ENCODE measurements at places on chromosomes 4 and X.

- DNase-seq: no peak
Observed at GRCh38 chrX:2632533-2633504, 58.3 kb upstream of the CD99 start.

DNA sequence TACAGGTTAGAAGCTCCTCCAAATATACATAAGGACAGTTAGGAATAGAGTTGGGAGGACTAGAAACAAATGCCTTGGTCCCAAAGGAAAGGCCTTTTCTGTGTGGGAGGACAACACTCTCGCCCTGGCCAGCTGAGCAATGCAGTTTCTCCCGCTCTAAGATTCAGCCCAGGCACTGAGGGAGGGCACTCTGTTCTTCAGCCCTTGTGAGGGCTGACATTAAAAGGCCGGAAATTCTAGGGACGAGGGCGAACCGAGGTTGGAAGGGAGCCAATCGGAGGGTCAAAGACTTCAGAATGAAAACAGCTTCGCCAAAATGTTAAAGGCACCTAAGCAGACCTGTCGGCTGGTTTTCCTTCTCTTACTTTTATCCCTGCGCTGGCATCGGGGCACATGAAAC is 2.9 kb upstream of the PTCHD1 start:
- no peak for DNase-seq

GRCh38 chrX:116417214-116417613 is 19.2 kb upstream of the SLC6A14 start:
- no peak for DNase-seq

- DNase-seq: no peak
Observed at GRCh38 chrX:10447564-10448214, 172.7 kb downstream of the MID1 start.

DNA sequence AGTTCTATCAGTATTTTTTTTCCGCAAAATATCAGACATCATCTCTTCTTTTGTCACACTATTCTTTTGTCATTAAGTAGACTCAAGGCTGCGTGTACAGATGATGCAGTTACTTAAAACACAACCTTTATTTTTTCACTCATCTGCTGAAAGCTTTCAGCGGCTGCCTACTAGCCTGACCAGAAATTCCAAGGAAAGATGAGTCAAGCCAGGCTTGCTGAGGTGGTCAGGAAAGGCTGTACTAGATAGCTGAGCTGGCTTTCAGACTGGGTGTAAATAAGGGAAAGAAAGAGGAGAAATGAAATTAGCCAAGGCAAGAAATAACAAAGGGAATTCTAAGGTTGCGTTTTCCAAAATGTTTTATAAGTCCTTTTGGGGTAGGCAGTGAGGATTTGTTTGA is 17.9 kb downstream of the STK26 start:
- DNase-seq: no peak

GRCh38 chrX:10615931-10616774 is 4.2 kb downstream of the MID1 start:
- no peak for DNase-seq

DNA sequence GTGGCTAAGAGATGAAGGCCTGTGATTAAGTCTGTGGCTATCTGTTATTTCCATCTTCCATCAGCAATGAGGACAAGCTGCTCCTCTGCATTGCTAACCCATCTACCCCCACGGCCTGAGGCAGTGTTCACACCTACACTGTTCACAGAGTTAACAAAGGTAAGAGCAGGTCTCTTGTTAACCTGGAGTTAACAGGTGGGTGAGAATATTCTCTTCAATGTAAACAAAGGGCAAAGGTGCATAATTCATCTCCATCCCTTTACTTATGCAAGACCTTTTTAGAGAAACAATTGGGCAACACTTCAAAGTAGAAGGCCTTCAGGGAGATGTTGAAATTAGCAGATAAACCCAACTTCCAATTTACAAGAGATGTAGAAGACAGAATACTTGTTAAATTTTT is 2.8 kb downstream of the SLC35A2 start:
- DNase-seq: no peak

- DNase-seq: no peak
Observed at GRCh38 chr4:79588679-79589078, 180.7 kb upstream of the GK2 start.

DNA sequence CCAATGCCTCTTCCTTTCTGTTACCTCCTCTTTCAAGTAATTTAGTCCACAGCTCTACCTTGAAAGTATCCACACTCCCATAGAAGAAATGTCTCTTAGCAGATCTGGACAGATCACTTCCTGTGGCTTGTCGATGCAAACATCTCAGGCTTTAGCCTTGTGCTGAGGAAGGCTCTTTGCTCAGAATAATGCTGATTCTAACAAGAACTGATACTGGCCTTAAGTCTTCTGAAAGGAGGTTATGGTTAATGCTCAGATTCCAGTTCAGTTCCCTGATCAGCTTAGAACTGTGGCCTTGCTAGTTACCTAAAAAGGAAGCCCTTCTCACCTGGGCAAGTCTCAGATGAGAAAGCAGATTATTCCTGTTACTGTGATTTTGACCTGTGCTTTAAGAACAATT is 230.1 kb upstream of the FAT4 start:
- no peak for DNase-seq

DNA sequence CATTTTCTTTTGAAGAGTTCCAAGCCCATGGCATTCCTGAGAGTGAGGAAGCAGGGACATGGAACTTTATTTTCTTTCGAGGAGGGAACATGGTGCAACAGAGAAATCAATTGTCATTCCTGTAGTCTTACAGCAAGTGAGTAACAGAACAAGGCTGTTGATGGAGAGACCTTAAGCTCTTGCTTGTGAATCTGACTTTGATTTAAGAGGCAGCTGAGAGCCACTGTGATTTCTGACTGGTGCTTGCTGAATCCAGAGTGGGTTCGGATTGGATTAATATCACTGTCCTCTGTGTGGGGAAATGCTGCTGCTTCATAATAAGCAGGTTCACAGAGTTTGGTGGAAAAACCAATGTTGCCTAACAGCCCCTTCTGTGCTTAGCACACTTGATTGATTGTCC is 4.7 kb upstream of the ATP1B4 start:
- no peak for DNase-seq

DNA sequence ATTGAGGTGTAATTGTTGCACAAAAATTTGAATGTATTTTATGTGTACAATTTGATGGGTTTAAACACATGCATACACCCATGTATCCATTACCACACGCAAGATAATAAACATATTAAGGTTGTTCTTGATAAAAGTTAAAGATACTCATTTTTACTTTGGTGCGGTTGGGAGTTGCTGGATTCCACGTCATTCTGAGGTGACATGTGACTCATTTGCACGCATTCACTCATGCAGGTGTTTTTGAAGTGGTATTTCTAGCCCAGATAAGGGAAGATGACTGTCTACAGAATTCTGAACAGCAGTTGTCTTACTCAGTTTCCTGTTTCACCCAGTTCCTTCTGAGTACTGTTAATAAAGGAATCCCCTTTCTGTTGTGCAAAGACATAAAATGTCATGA is 142.0 kb downstream of the RTL3 start:
- DNase-seq: peak; percentile 73

- DNase-seq: no peak
Observed at GRCh38 chrX:28586981-28587551, at the start of gene IL1RAPL1. Gene IL1RAPL1, plus strand, starts transcription at chrX:28587446.

DNA sequence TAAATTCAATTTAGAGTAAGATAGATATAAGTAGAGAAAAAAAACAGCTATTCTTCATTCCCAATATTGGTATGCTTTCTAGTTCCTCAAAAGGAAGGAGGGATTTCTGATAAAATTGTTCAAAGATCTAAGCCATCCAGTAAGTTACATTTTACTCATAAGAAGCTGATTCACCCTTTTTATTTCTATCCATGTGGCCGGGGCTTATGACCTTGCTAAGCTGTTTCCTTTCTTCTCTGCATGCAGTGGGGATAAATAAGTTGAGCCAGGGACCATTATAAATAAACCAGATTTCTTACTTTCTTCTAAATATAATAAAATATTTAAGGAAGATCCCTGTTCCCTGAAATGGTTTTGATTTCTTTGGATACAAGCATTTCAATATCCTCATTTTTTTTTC is 502.3 kb downstream of the PDHA2 start:
- DNase-seq: no peak

- DNase-seq: no peak
Observed at GRCh38 chrX:47160781-47161180, 15.8 kb downstream of the RBM10 start.

DNA sequence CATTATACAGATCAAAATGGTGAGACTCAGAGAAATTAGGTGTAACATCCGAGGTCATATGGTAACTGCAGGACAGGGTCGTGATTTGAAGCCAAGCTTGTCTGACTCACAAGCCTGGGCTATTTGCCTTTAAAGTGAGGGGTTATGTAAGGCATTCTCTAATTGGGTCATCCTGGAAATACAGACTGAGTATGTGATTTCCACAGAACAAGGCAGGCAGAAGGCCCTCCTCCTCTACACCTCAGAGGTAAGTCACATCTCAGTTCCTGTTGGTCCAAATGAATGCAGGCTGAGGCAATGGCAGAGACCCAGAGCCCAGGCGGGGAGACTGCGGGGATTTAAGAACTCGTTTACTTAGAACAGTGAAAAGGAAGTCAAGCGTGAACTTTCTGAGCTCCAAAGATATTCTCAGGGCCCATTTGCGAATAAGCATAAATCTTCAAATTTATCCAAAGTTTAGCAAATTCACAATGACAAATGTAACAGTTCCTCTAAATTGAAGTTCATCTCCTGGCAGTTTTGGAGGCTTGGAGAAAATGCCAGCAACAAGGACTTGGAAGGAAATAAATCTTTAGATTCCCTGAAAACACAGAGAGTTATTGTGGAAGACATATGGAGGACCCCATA is 153.3 kb downstream of the LDB2 start:
- DNase-seq: no peak

DNA sequence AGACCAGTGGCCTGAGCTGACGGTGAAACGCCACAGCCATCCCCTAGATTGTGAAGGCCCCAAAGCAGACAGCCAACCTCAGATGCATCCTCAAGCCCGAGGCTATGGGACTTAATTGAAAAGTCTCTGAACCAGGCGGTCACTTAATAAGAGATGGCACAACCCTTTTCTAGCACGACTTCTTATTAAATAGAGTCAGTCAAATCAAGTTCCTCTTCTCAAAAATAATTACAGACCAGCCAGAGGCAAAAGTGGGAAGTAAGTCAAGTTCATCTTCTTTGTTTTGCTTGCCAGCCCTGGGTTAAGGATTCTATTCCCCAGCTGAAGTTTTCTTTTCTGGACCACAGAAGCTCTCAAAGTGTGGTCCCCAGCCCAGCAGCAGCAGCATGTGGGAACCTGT is 9.7 kb upstream of the SH3KBP1 start:
- DNase-seq: no peak

- DNase-seq: no peak
Observed at GRCh38 chr4:169269916-169270809, 593 bp downstream of the SH3RF1 start.

DNA sequence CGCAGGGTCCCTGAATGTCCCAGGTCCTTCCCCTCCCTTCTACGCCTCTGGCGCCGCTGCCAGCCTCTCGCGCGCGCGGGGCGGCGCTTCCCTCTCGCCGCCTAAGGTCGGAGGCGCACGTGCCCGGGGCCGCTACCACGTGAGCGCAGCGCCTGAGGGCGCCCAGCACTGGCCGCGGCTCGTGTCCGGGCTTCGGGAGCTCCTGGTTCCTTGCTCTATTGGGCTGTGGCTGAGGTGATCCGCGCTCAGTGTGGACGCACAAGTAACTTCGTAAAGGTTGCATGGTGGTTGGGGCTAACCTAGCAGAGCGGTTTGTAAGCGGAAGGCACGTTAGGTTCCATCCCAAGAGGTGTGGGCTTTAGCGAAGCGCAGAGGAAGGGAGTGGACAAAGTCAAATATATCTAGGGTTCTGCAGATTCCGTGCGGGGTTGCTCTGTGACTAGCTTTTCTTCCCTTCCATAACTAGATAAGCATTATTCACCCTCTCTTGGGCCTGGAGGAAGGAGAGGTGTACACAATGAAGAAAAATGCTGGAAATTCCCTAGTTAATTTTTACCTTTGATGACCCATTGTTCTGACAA is 1.8 kb downstream of the TLL1 start:
- no peak for DNase-seq

DNA sequence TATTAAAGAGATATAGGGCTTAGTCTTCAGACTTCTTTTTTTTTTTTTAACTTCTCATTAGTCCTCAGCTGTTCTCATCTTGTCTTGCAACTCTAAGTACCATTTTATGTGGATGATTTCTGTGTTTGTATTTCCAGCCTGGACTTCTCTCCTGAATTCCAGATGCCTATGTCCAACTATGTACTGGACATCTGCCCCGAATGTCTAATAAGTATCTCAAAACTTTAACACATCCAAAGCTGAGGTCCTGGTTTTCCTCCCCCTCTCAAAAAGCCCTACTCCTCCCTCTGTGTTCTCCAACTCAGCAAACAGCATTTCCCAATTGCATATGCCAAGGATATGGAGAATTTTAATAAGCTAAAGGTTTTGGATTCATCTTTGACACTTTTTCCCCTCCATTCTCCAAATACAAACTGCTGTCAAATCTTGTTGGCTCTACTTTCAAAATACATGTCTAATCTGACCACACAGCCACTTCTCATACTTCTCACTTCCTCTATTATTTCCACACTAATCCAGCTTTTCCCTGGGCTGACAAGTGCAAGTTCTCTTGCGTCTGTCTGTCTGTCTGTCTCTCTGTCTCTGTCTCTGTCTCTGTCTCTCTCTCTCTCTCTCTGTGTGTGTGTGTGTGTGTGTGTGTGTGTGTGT is 79.8 kb downstream of the CLCN5 start:
- DNase-seq: no peak

GRCh38 chr4:1041147-1041935 is 29.9 kb downstream of the FGFRL1 start:
- DNase-seq: no peak

GRCh38 chr4:79184476-79184875 is 141.4 kb downstream of the NAA11 start:
- no peak for DNase-seq
